Cerebellar cortex (tissue), 1 donor: ENCODE measurements at places on chromosomes 4 and X.

DNA sequence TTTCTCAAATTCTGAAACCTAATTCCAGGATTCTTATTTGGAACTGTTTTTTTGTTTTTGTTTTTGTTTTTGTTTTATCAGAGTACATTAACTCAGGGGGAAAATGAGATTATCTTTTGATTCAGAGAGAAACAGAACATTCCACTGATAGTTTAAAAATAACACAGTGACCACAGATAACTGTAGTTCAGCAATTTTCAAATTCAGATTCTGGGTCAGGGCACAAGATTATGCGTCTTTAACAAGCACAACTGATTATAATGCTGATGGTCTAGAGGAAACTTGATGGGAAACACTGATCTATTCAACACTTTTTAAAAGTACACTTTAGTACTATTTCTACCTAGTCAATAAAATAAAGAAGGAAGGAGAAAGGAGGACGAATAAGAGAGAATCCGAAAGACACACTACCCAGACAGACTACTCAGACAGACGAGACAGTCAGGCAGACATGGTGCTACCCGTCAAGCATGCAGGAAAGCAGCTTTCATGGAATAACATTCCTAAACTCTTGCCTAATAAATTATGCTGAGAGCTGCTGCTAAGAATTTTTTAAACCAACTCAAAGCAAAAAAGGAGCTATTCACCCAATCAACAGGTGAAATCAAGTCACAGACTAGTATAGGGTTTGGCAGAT, 59.0 kb downstream of the APBB2 start:
- DNase-seq, result no peak

DNA sequence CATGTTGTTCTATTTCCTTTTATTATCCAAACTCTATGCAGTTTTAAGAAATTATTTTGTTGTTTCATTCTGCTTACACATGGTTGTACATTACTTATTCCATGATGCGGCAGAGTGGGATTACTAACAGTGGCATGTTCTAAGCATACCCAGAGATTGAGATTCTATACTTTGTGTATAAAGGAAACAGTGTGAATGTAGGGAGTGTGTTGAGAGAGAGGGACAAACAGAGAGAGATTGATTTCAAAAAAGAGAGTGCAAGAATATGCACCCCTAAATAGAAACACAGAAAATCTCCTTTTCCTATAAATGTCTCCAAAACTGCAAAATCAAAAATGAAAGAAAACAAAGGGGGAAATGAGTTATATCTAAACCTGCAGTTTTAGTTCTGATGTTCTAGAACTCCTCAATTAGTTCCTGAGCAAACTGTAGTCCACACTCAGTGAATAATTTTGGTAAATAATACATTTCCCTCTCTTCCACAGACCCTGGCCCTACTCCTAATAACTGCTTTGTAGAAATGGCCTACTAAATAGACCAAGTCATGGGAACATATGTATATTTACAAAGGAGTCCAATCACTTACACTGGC, 31.0 kb downstream of the SLC9B1 start:
- no peak for DNase-seq

- no peak for DNase-seq
Observed at GRCh38 chr4:151820004-151820403, 59.2 kb upstream of the GATB start.

- DNase-seq, result no peak
Observed at GRCh38 chr4:22130741-22131140, 182.2 kb upstream of the KCNIP4 start.

- peak; percentile 25 for DNase-seq
Observed at GRCh38 chr4:176054942-176055341, 10.7 kb upstream of the WDR17 start.

DNA sequence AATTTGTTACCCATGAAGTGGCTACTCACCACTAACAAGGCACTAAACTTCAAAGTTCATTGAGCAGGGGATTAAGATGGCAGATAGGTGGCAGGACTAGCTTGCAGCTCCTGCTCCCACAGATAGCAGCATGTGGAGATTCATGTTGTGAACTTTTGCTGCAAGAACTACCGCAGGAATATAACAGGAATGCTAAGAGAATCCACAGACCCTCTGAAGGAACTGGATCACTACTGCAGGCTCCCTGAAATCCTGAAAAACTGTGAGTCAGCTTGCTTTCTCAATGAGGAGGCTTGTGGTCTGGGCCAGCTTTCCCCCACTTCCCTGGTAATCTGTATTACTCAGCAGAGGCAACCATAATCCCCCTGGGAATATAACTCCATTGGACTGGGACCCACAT, 118.5 kb upstream of the VCX2 start:
- no peak for DNase-seq

DNA sequence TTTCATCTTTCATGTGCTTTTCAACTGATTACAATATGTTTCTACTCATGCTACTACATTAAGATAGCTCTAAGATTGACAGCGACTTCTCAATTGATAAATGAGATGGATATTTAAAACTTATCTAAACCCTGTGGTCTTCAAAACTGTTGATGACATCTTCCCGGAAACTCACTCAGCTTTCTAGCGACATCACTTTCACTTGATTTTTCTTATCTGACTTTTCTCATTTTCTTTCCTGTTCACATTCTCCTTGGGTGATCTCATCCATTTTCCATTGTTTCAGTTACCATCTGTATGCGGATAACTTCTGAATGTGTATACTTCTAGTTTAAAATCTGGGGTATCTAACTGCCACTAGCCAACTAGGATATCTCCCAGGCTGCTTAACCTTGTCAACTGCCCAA, 3.1 kb downstream of the POLR2B start:
- no peak for DNase-seq

DNA sequence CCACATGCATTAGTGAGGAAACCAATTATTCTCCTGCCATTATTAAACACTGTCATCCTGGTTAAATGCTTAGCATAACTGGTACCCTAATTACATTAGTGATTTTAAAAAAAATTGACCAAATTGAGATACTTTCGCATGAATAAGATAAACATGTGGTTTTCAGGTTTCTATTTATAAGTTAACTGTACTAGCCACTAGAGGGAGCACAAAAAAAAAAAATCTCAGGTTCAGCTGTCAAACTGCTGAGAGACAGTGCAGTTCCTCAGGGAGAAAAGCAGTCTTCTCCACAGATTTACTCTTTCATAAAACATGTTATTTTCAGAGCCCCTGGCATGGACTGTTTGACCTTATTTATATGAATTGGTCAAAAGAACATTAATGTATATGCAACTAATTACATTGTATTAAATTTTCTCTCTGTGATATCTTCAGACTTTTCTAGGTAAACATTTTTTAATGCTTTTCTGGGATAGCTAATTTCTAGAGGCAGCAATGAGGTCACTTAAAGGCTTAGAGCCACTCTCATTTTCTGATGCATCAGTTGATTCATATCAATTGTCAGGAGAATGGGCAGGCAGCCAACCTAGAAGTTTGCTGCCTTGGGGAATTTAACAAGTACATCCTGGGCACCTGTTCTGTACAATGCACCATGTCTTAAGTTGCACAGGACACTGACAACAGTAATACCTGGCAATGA, 167.5 kb downstream of the CDS1 start:
- DNase-seq, result peak; percentile 83

DNA sequence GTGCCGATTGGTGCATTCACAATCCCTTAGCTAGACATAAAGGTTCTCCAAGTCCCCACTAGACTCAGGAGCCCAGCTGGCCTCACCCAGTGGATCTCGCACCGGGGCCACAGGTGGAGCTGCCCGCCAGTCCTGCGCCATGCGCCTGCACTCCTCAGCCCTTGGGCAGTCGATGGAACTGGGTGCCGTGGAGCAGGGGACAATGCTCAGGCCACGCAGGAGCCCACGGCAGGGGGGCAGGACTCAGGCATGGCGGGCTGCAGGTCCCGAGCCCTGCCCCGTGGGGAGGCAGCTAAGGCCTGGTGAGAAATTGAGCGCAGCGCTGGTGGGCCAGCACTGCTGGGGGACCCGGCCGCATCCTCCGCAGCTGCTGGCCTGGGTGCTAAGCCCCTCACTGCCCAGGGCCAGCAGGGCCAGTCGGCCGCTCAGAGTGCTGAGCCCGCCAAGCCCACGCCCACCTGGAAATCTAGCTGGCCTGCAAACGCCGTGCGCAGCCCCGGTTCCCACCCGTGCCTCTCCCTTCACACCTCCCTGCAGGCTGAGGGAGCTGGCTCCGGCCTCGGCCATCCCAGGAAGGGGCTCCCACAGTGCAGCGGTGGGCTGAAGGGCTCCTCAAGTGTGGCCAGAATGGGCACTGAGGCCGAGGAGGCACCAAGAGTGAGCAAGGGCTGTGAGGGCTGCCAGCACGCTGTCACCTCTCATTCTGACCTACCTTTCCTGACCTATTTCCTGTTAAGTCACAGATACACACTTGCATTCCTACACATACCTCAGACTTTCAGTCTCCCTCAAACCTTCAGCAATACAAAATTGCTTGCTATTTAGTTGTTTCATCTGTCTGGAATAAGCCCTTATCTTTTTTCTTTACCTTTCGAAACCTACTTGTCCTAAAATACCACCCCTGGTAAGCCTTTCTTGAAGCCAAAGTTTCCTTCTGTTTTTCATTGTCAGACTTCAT, 20.7 kb downstream of the UBE2K start:
- no peak for DNase-seq

- no peak for DNase-seq
Observed at GRCh38 chrX:51476930-51477329, 19.5 kb downstream of the NUDT11 start.

- no peak for DNase-seq
Observed at GRCh38 chr4:68183417-68183816, 53.7 kb upstream of the TMPRSS11F start.

GRCh38 chr4:126264839-126265238, 950.1 kb downstream of the FAT4 start:
- no peak for DNase-seq

GRCh38 chr4:87031920-87032319, 97.1 kb downstream of the AFF1 start:
- DNase-seq, result no peak

- DNase-seq, result peak; percentile 32
Observed at GRCh38 chrX:8738588-8739189, 6.8 kb upstream of the ANOS1 start.

DNA sequence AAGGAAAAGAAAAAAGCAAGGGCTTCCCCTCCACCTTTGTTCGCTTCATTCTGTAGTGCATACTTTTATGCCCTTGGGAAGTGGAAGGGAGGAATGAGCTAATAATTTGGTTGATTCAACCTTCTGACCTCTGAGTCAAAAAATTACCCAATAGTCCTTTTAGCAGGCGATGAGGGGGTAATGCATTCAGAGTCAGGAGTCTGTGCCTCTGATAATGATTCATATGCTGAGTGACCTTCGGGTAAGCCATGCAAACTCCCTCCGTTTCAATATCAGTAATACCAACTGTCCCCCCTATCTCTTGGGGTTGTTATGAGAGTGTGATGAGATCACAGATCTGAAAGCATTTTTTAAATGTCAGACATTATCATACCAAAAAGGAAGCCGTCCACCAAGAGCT, 41.6 kb upstream of the ACSL4 start:
- no peak for DNase-seq

DNA sequence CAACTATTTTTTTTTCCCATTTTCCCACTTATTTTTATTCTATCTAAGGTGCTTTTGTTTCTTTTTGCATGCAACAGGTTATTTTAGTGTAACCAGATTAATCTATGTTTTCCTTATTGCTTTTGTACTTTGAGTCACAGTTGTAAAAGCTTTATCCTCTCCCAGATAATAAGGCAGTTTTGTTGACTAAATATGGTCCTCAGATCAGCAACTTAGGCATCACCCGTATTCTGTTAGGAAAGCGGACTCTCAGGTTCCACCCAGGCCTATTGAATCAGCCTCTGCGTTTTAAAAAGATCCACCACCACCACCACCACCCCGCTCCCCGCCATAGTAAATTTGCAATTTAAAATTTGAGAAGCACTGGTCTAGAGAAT, 58.6 kb upstream of the USP9X start:
- no peak for DNase-seq

DNA sequence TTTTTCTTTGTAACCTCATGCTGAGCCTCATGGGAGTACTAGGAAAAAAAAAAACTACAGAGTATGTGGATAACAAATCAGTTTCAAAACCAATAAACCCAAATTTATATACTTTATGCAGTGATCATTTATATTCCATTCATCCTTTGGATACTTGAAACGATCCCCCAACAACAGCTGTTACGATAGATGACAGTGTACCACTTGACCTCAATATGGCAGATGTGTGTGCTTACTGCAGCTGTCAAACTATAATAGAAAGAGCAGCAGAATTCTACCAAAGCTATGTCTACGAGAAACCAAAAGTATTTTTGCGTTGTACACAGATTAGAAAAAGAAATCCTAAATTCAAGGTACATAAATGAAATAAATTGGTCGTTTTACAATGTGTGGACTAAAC, 337.8 kb downstream of the PDGFC start:
- DNase-seq, result no peak

DNA sequence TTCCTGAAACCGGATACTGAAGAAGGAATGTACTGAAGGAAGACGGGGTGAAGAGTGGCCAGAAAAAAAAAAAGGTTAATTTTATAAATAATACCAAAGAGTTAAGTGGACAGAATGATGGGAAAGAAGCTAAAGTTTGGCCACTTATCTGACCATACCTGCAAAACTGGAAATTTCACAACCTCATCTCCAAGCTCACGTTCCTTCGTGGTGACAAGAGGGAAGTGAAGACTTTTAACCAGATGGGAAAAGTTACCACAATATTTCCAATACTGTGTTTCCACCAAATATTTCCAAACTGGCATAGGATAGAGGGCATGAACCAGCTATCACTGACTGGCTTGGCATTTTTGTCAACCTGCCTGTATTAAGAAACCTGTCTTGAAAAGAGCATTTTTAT, 56.4 kb downstream of the MAML3 start:
- DNase-seq, result no peak
